ENCODE measurements at places on chromosomes 12 and 14. TPM values are rescaled to one million over a fixed set of nuclear protein-coding genes. Genes with fewer than 3 reads are reported as not detected.

- no peaks in the 10 kb centered on the region for H3K27me3 ChIP-seq
- H3K4me3 ChIP-seq: no peak overlapping the region
- DNase-seq: no peak
These were observed 306.6 kb upstream of the ATP2B1 start for GRCh38 chr12:90015228-90015627.

GRCh38 chr14:82422230-82422629 is 888.6 kb upstream of the SEL1L start:
- no peak for DNase-seq
- no peak overlapping the region for H3K4me3 ChIP-seq
- H3K36me3 ChIP-seq: no peaks in the 10 kb centered on the region
- H3K4me1 ChIP-seq: no peaks in the 10 kb centered on the region

DNA sequence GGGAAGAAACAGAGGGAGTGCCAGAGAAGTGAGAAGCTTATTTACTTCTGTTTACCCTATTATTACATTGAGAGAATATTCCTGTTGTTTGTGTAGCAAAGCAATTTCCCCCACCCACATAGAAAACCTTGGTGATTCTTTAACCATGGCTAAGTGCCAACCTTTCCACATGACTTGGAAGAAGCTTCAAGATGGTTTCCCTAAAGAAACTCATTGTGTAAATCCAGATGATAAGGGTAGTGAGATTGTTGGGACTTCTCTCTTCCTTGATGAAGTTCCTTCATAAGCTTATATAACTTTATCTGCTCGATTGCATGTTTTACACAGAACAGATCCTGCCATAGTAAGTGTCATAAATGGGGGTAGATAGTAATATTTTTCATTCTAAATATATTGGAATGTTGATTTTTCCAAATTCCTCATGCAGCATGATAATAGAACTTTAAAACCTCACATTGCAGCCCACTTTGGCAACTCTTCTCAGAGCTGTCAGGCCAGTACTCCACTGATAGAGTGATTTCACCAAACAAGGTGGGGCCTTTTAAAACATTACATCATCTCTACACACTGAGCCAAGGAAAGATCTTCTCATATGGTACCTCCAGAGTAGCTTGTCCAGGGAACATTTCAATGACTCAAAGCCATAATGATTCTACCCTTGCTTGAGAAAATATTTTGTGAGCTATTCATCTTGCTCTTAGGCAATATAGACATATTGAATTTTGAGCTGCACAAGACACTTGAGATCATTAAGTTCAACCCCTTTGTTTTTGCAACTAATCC is 47.8 kb upstream of the KIF21A start:
- H3K36me3 ChIP-seq: no peaks in the 10 kb centered on the region
- no peak for DNase-seq
- H3K4me3 ChIP-seq: no peak overlapping the region
- no peaks in the 10 kb centered on the region for H3K27me3 ChIP-seq
- H3K4me1 ChIP-seq: no peaks in the 10 kb centered on the region
- no peak overlapping the region for H3K27ac ChIP-seq

- DNase-seq: no peak
- no peak overlapping the region for H3K27ac ChIP-seq
- no peaks in the 10 kb centered on the region for H3K4me1 ChIP-seq
- H3K4me3 ChIP-seq: no peak overlapping the region
These were observed 18.6 kb upstream of the KLRB1 start for GRCh38 chr12:9626291-9626690.

- H3K36me3 ChIP-seq: no peaks in the 10 kb centered on the region
- H3K4me1 ChIP-seq: no peaks in the 10 kb centered on the region
- DNase-seq: no peak
- no peak overlapping the region for H3K27ac ChIP-seq
These were observed 58.2 kb downstream of the GRIP1 start for GRCh38 chr12:66620688-66621087.

GRCh38 chr12:46209170-46209569 is 59.7 kb downstream of the SLC38A1 start:
- peaks cover 11% of the 10 kb centered on the region for H3K36me3 ChIP-seq
- DNase-seq: no peak
- H3K4me3 ChIP-seq: no peak overlapping the region
- no peaks in the 10 kb centered on the region for H3K27me3 ChIP-seq
- H3K4me1 ChIP-seq: no peaks in the 10 kb centered on the region

GRCh38 chr14:101351146-101351545 is 210.1 kb upstream of the DIO3 start:
- H3K4me1 ChIP-seq: no peaks in the 10 kb centered on the region
- no peak for DNase-seq
- no peaks in the 10 kb centered on the region for H3K27me3 ChIP-seq
- H3K4me3 ChIP-seq: no peak overlapping the region
- no peaks in the 10 kb centered on the region for H3K36me3 ChIP-seq

DNA sequence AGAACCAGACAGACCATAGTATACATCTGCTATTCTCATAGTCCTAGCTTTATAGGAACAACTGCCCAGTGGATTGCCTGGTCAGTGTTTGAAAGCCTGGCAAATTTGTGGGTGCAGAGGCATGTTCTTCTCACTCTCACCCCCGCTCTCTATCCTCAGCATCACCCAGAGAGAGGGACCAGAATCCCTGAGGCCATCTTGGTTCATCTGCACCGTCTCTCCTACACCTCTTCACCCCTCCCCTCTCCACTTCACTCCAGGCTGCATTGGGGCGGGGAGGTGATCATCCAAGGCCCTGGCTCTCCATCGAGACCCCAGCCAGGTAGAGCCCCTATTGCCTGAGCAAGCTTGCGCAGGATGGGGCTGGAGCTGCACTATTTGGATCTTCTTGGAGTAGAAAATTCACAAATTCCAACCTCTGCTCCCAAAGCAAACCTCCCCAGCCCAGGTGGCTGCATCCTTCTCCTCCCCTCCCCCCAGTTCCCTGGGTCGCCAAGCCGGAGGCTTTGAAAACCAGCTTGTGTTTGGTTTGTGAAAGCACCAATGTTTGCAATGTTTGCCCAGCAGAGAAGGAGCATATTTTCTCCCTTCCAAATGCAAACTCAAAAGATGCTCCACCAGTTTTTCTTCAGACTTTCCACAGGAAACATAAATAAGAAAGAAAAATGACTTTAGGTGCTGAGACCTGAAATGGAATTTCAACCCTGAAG is 18.6 kb upstream of the COL2A1 start:
- peaks cover 54% of the 10 kb centered on the region for H3K4me1 ChIP-seq
- H3K36me3 ChIP-seq: no peaks in the 10 kb centered on the region
- H3K27ac ChIP-seq: peak overlapping the region; percentile 47

GRCh38 chr14:99030454-99030853 is 241.5 kb downstream of the BCL11B start:
- no peaks in the 10 kb centered on the region for H3K36me3 ChIP-seq
- DNase-seq: no peak
- no peaks in the 10 kb centered on the region for H3K4me1 ChIP-seq
- H3K27me3 ChIP-seq: peaks cover 7% of the 10 kb centered on the region
- H3K27ac ChIP-seq: no peak overlapping the region

GRCh38 chr12:99154216-99154982 is 493.2 kb upstream of the GARIN6 start:
- no peak for DNase-seq
- no peak overlapping the region for H3K27ac ChIP-seq
- H3K4me3 ChIP-seq: no peak overlapping the region
- no peaks in the 10 kb centered on the region for H3K36me3 ChIP-seq
- H3K4me1 ChIP-seq: no peaks in the 10 kb centered on the region

DNA sequence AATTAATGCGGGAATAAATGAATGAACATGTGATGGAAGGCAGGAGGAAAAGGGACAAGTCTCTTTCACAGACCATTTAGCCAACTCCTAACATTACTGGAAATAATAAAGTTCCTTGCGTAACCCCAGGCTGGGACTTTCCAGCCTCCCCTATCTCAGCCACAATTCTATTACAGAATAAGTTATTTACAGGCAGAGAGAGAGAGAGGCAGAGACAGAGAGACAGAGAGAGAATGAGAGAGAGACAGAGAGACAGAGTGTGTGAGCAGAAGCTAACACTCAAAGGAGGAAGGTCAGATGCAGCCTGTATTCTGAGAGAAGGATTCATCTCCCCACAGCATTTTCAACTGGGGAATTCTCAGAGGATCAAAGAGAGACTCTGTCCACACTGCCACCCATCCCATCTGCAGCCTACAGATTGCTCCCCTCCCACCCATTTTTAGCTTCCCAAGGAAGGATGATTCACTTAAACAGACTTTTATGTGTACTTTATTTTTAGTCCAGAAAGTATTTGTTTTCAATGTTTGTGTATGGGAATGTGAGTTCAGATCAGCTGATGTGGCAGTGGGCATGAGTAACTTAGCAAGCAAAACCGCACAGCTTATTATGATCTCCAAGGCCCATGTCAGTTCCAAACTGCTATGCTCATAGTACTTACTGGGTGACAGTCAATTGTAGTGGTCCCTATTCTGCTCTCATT is 165.7 kb downstream of the CAND1 start:
- DNase-seq: peak; percentile 76
- H3K27ac ChIP-seq: peak overlapping the region; percentile 88
- H3K27me3 ChIP-seq: no peaks in the 10 kb centered on the region
- peaks cover 53% of the 10 kb centered on the region for H3K4me1 ChIP-seq
- H3K4me3 ChIP-seq: no peak overlapping the region

- no peak overlapping the region for H3K4me3 ChIP-seq
- H3K4me1 ChIP-seq: no peaks in the 10 kb centered on the region
- peaks cover 13% of the 10 kb centered on the region for H3K27me3 ChIP-seq
- no peak for DNase-seq
- H3K27ac ChIP-seq: no peak overlapping the region
- H3K36me3 ChIP-seq: no peaks in the 10 kb centered on the region
These were observed 29.9 kb upstream of the TMEM260 start for GRCh38 chr14:56549721-56550120.

- no peak for DNase-seq
- H3K36me3 ChIP-seq: no peaks in the 10 kb centered on the region
- peaks cover 7% of the 10 kb centered on the region for H3K4me1 ChIP-seq
- no peaks in the 10 kb centered on the region for H3K27me3 ChIP-seq
These were observed 3.3 kb upstream of the CHURC1 start for GRCh38 chr14:64910847-64911495.

DNA sequence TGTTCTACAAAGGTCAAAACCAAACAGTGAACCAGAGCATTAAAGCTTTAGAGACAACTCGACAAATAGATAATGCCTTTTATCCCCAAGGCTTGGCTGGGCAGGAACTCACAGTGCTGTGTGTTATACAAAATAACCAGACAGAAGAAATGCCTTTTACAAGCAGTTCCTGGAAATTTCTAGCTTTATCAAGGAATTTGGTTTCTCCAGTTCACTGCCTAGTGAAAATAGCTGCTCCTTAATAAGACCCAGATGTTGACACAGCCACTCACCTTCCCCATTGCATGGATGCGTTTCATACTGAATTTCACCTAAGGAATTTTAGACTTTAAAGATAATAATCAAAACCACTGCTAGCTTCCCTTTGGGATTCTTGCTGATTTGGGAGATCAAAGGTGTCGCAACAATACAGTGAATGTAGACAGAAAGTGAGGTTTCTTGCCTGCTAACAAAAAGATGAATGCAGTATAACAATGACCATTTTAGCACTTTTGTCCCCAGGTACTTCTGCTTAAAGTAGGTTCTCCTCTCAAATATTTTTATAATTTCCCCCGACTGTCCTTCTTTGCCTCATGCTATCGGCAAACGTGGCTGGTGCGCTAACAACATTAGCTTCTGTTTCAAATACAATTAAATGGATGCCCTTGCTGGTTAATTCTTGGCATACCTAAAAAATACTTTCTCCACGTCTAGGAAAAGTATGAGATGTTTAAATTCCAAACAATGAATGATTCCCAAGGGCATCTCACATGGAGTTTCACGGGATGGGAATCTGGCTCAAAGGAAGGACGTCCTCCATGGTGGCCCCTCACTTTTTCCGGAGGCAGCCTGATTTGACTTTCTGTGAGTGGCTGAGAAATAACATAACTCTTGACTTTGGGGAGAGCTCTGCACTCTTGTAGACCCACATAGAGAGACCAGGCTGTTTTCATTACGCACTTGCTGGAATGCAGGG is 162.4 kb downstream of the C12orf75 start:
- H3K27ac ChIP-seq: no peak overlapping the region
- no peaks in the 10 kb centered on the region for H3K36me3 ChIP-seq
- H3K4me3 ChIP-seq: no peak overlapping the region
- H3K4me1 ChIP-seq: no peaks in the 10 kb centered on the region
- DNase-seq: no peak

- H3K36me3 ChIP-seq: no peaks in the 10 kb centered on the region
- peaks cover 11% of the 10 kb centered on the region for H3K4me1 ChIP-seq
- no peak for DNase-seq
- no peak overlapping the region for H3K4me3 ChIP-seq
- peak overlapping the region; percentile 98 for H3K27ac ChIP-seq
- no peaks in the 10 kb centered on the region for H3K27me3 ChIP-seq
These were observed 2.5 kb downstream of the EEA1 start for GRCh38 chr12:92926549-92926948.

Gene ETFBKMT
- 4.1 TPM for polyA plus RNA-seq

DNA sequence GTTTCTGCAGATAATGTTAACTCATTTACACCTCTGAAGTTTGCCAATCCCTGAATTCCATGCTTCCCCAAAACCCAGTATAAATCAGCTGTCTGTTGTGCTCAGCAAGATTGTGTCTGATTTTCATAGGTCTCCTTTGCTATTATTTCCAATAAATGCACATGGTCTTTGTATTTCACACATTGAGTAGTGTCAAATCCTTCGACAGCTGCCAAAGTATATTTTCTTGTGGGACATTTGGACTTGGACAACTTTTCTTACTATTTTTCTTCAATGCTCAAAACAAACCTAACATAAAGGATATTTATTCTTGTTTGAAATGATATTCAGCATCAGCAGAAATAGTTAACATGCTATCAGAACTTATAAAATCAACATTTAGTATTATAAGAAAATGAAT is 406.1 kb upstream of the OR4E1 start:
- no peaks in the 10 kb centered on the region for H3K4me1 ChIP-seq
- no peak overlapping the region for H3K27ac ChIP-seq
- H3K4me3 ChIP-seq: no peak overlapping the region
- DNase-seq: no peak
- H3K27me3 ChIP-seq: no peaks in the 10 kb centered on the region

DNA sequence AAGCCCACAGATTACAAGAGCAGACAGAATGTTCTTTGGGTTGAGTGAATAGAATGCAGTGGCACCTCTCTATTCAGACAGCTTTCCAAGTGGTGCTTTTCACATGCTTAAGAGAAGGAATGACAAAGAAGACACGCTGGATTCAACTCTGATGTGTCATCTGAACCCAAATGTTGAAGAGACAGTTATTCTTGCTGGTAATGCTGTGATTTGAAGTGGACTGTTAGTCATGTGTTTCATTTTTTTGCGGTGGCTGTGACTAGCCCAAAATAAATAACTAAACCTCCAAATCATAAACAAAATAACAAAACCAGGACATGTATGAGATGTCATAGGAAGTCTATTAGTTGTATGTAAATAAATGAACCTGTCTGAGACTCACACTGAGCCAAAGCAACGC is 391.8 kb upstream of the PRICKLE1 start:
- H3K4me1 ChIP-seq: no peaks in the 10 kb centered on the region
- no peaks in the 10 kb centered on the region for H3K36me3 ChIP-seq
- no peak for DNase-seq
- no peaks in the 10 kb centered on the region for H3K27me3 ChIP-seq
- no peak overlapping the region for H3K27ac ChIP-seq
- no peak overlapping the region for H3K4me3 ChIP-seq
